ENCODE measurements at places on chromosomes 4 and X.

DNA sequence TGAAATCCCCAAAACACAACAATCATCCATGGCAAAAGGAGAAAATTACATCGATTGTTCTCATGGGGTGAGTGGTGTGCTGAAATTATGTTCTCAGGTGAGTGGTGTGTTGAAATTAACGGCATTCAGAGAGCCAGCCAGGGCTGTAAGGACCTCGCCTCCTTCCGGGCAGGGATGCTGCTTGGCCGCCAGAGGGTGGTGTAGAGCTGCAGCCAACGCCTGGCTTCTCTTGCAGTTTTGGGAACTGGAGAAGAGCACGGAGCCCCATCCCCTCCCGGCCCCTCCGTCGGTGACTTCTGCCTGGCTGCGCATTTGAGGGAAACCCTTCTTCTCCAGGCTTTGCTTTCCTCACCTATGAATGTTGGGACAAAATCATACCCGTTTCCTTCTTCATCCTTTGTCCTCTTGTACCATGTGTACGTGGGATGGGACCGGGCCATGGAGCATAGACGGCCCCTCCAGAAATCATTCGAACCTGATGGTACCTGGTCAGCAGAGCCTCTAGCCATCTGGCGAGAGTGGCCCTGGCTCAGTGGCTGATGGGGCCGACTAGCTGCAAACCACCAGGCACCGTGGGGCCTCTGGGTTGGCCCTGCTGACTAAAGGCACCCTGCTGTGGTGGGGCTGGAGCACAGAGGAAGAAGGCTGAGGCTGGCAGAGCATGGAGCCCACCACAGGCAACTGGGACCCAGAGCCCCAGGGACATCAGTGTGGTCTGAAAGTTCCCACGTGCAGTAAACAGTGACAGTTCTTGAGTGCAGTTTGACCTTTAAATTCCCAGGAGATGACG, 28.4 kb downstream of the TRMT44 start:
- peak; percentile 69 for DNase-seq

GRCh38 chrX:123797543-123798447, 62.1 kb upstream of the XIAP start:
- DNase-seq, result no peak

GRCh38 chrX:88883200-88883599, 136.2 kb downstream of the CPXCR1 start:
- no peak for DNase-seq

DNA sequence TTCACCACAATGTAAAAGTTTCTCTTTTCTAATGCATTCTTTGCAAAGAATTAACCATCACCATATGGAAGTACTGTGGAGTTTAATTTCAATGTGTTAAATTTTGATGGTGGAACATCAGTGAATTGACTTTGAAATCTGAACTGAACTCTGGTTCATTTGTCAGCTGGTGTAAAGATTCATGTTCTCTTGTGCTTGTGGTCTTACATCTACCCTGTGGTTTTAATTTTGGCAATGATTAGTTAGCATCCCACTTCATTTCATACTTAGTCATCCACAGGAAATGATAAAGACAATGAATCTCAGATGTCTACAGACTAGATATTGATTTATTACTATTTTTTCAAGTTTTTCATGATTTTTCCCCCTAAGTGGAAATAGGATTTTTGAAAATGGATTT, 77.8 kb downstream of the GRID2 start:
- peak; percentile 16 for DNase-seq

- DNase-seq, result no peak
These were observed 70.4 kb downstream of the LRBA start for GRCh38 chr4:150944660-150945059.

DNA sequence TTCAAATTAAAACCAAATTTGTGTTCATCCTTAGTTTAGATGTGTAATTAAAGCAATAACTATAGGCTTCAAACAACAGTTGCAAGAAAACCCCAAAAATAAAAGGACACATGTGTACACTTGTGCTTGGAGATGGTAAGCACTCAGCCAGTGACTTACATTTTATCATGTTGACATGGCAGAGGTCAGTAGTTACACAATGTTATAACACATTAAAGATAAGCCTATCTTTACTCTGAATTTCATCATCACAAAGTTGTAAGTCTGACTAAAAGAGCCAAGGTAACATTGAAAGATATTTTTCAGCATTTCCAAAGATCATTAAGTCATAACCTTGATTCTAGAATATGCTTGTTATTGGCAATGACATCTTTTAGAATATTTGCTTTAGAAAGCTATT, 98.5 kb upstream of the PNPLA4 start:
- no peak for DNase-seq

DNA sequence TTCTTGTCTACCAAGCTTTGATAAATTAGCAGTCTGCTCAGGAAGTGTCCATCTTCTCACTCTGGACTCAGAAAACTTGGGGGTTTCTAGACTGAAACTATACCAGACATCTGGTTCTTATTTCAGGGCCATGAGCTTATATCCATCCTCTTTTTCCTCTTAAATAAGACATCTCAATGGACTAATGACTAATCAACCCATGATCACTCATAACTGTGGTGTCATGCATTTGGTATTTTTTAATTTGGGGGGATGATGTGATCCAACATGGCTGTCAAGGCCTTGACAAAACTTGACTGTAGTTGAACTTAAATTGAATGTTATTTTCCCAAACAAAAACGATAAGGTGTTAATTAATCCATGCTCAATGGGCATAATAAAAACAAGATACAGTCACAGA, 87.8 kb downstream of the GPRASP3 start:
- DNase-seq, result peak; percentile 2

DNA sequence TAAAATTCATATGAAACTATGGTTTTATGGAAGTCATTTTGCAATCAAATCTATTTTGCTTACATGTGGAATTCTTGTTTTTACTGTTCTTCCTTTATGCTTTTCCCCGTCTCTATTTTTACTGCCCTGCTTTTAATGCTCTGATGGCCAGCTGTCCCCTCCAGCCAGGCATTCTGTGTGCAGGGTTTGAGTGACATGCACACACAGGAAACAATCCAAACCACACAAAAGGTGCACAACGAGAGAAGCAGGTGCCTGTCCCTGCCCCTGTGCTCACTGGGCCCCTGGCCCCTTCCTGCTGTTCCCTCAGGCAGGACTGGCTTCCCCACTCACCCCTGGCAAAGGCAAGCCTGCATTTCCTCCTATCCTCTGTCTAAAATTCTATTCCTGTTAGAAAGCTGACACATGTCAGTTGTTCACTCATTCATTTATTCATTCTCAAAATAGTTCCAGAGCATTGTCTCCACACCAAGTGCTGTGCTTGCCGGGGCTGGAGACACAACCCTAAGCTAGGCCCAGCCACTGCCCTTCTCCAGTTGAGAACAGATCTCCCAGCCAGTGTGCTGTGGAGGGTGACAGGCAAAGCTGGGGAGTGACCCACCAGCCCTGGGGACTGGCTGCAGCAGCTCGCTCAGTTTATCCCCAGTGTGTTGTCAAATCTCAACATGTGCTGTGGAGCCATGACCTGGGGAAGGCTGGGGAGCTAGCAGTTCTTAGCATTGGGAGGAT, 346.3 kb downstream of the FBXW7 start:
- no peak for DNase-seq

- peak; percentile 55 for DNase-seq
These were observed 956 bp downstream of the TAPT1 start for GRCh38 chr4:16225167-16225862.

All from fibroblast of the aortic adventitia (primary cell).